ENCODE measurements at places on chromosomes 12 and 14.

DNA sequence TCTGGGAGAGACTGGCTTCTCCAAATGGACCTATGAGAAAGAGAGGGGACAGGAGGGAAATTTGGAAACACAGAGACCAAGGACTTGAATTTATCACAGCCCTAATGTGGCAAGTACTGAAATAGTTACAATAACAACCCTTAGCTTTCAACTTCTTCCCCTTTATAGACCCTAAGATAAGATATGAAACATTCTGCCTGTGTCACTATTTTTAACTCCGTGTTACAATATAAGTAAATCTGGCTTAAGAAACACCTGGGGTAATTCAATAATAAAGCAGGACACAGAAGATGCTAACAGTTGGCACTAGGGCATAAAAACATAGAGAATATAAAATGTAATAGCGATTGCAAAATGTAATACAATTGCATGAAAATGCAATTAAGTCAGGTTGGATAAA, 216.4 kb downstream of the NOVA1 start:
- DNase-seq: no peak

DNA sequence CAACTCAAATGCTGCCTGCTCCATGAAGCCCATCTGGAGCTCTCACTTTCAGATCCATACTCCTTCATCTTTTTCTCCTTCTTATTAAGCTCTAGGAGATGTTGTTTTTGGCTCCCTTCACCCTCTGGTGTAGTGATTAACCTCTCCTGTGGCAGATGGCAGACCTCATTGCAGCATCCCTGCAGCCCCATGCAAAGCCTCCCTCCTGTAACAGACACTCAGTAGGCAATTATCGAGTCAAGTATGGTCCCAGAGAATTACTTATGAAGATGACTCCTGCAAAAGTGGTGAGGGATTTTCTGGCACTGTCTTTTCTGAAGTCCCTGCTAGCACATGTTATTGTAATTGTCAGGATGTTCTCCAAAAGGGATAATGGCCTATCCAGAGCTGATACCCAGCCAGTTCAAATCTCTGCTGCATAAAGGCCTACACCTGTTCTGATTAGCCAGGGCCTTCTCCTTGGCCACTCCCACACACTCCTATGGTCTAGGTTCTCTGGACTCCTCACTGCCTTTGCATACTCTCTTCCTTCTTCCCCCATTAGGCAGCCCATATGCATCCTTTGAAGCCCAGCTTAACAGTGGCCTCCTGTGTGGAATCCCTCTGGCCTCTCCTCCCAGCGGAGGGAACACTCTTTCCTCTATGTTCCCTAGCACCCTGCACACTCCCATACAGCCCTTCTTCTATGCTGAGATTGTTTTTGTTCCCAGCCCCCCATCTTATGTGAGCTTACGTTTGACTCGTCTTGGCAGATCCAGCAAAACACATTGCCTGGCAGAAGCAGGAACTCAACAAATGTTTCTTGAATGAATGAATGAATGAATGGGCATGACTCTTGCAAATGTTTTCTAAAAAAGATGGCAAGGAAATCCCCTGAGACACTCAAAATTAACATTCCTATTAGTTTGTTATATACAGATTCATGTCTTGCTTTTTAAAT, 43.9 kb upstream of the MDM1 start:
- DNase-seq: no peak

DNA sequence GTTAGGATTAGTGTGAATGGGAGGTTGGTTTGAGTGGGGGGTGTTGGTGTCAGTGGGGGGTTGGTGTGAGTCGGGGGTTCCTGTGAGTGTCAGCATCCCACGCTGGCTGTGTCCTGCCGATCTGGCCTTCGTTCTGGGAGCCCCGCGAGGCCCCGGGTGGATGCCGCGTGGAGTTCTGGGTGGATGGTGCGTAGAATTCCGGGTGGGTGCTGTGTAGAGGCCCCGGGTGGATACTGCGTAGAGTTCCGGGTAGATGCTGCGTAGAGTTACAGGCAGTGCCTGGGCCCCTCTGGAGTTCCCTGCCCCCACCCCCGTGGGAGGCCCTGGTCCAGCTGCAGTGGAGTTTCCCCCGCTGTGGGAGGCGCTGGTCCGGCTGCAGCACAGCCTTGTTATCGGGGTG, 8.7 kb downstream of the NOC4L start:
- DNase-seq: no peak

- DNase-seq: no peak
These were observed 78.9 kb upstream of the DICER1 start for GRCh38 chr14:95236221-95236620.

GRCh38 chr12:124867401-124867930, 3.8 kb upstream of the SCARB1 start:
- DNase-seq: no peak

- DNase-seq: no peak
These were observed 8.6 kb downstream of the KRT2 start for GRCh38 chr12:52643233-52644077.

GRCh38 chr12:3122841-3123678, 45.9 kb downstream of the TSPAN9 start:
- DNase-seq: no peak

- no peak for DNase-seq
These were observed 17.5 kb downstream of the GSTZ1 start for GRCh38 chr14:77338302-77338701.

GRCh38 chr12:116958402-116959197, 47.9 kb downstream of the FBXW8 start:
- DNase-seq: no peak

DNA sequence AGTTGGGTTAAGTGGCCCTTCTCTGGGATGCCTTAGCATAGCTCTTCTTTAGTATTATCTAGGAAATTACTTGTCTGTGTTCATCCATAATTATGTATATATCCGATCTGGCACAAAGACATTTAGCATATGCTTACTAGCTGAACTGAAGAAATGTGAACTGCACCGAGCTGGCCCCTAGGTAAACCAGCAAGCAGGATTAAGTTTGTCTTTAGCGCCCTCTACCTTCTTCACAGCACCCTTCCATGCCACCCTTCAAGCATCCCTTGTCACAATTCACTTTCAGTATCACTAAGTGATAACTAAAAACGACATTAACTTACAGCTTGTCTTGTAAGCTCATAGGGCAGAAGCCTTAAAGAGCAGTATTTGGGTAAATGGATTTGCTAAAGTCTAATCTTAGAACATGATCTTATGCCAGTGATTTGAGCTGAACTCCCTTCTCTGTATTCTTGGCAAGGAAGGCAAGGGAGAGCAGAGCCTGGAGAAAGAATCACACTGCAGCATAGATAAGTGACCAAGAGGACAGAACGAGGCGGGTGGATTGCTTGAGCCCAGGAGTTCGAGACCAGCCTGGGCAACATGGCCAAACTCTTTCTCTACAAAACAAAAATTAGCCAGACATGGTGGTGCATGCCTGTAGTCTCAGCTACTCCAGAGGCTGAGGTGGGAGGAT, 2.6 kb upstream of the HAL start:
- DNase-seq: peak; percentile 81

- DNase-seq: peak; percentile 49
These were observed 274.7 kb downstream of the DAD1 start for GRCh38 chr14:22314183-22314820.

DNA sequence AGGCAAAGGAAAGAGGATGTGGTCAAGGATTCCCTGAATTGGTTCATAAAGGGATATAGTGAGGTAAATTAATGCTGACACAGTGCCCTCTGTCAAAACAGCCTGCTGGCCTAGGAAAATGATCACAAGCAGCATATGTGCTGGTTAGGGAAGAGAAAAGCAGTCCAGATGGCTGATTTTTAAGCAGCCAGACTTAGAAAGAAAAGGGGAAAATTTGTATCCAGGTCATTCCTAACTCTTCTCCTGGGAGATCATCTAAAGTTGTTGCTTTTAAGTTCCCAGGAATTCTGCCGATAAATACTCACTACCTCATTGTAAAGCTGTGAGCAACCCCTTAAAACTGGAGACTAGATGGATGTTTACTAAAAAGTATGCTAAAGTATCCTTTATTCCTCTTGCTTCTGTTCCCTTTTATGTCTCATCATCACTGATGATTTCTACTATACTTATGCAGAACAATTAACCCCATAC, 46.4 kb upstream of the CNOT2 start:
- DNase-seq: no peak

GRCh38 chr12:131943389-131943788, 6.4 kb upstream of the EP400 start:
- no peak for DNase-seq
